ENCODE measurements at places on chromosomes 3 and 15. TPM values are rescaled to one million over a fixed set of nuclear protein-coding genes. Genes with fewer than 3 reads are reported as not detected.

Gene GP5
- 0.05 TPM for total RNA-seq

Gene CTXN2
- total RNA-seq: 0.05 TPM

Gene CKMT1B
- 2.4 TPM for total RNA-seq

Gene GOLGA8J
- 0.44 TPM for total RNA-seq

Gene SECISBP2L
- 40.5 TPM for total RNA-seq

Gene LRRIQ4
- not detected for total RNA-seq

Gene ADAMTS9
- total RNA-seq: 0.05 TPM

Gene GOLGA6B
- total RNA-seq: not detected

Gene KCNAB1
- not detected for total RNA-seq

Gene FETUB
- total RNA-seq: not detected

Gene RTP3
- total RNA-seq: not detected

Gene GOLGA6A
- total RNA-seq: 0.05 TPM

Gene CPNE9
- total RNA-seq: 0.13 TPM

Gene RHCG
- 3.0 TPM for total RNA-seq

Gene POPDC2
- total RNA-seq: 0.15 TPM

Gene PP2D1
- total RNA-seq: not detected

Gene RFC4
- 70.7 TPM for total RNA-seq

Gene GATM
- 7.6 TPM for total RNA-seq

Gene ZFAND6
- 73.0 TPM for total RNA-seq

Gene SCAANT1
- total RNA-seq: not detected

Gene FRMD4B
- total RNA-seq: 0.90 TPM

Gene VWA5B2
- total RNA-seq: 0.28 TPM

Gene NOX5
- 0.26 TPM for total RNA-seq

Gene LOXL1
- 18.6 TPM for total RNA-seq

Gene IRAK2
- total RNA-seq: 25.1 TPM

Gene THAP10
- total RNA-seq: 6.7 TPM

Gene NIT2
- 97.2 TPM for total RNA-seq

Gene ZPLD1
- total RNA-seq: not detected

Gene GHRL
- not detected for total RNA-seq

Gene CCDC39
- not detected for total RNA-seq

Gene PIF1
- total RNA-seq: 38.6 TPM

Gene NEK10
- 5.7 TPM for total RNA-seq

Gene KIF23
- 82.5 TPM for total RNA-seq

Gene GPR160
- 0.18 TPM for total RNA-seq

Gene IL5RA
- total RNA-seq: not detected

Gene CD200
- not detected for total RNA-seq

Gene IQCH
- total RNA-seq: 3.9 TPM

Gene GASK1A
- not detected for total RNA-seq

Gene ZNF860
- 8.9 TPM for total RNA-seq

Gene CCDC71
- total RNA-seq: 14.1 TPM

Gene GRAMD1C
- total RNA-seq: 3.9 TPM

Gene PRTG
- total RNA-seq: 11.4 TPM

Gene MCF2L2
- total RNA-seq: 1.0 TPM

Gene GABRR3
- total RNA-seq: not detected

Gene EPHB3
- total RNA-seq: 6.0 TPM

Gene ALS2CL
- total RNA-seq: 2.7 TPM

Gene CCDC191
- total RNA-seq: 5.6 TPM

Gene SMCO1
- total RNA-seq: not detected

Gene CCPG1
- total RNA-seq: 27.6 TPM

Gene PSTPIP1
- 0.46 TPM for total RNA-seq

Gene ANKDD1A
- total RNA-seq: 6.8 TPM

Gene BLM
- total RNA-seq: 23.9 TPM

Gene PHC3
- 53.8 TPM for total RNA-seq

Gene LNP1
- 1.8 TPM for total RNA-seq
